ENCODE measurements at places on chromosomes 2 and 18.

DNA sequence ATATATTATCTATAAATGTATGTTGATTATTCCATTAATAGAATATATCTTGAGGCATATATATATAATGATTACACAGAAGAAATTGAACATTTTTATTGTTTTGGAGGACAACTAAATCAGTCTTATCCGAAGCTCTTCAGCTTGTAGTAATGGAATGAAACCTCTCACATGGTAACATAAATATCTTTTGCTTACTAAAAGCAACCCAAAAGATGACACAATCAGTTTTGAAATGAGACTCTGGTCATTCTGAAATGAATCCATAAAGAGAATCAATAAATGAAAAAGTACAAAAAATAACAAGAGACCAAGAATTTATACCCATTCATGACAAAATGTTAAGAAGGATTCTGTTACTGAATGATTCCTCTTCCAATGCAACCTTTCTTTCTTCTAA lies 110.2 kb downstream of the FIGN start:
- DNase-seq: no peak

DNA sequence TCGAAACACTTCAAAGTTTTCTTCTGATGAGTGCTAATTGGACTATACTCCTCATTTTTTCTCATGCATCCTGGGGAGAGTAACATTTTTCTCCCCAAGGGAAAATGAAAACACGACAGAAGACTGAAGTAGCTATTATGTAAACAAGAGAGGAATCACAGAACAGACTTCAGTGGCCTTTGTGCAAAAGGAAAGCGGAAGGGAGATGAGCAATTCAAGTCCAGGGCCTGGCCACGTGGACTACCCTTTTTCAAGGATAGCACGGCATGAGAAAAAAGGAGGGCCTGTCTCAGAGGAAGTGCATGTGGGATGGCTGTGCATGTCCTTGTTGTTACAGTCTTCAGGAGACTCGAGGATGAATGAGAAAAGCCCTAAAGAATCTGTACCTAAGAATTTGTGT lies 43.8 kb upstream of the KCNE4 start:
- DNase-seq: no peak

- DNase-seq: no peak
Measured at GRCh38 chr18:21472741-21473140, 127.8 kb downstream of the ESCO1 start.

- no peak for DNase-seq
Measured at GRCh38 chr18:52150050-52150449, 189.9 kb upstream of the DCC start.

DNA sequence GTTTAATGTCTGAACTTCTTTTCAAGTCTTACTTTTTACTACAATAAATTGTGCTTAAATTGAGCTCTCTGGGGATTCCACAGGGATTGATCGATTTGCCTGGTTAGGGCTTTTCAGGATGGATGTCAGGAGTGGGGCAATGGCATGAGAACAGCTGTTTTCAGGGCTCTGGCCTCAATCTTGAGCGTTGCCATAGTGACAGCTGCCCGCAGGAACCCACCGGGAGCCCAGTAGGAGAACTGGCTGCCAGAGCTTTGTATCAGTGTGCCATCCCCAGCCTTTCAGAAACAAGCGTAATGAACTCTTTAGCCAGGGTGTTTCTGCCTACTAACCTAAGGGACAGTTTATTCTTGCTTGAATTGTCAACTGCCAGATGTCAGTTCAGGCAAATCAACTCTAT lies 93.5 kb downstream of the GALNT3 start:
- no peak for DNase-seq

DNA sequence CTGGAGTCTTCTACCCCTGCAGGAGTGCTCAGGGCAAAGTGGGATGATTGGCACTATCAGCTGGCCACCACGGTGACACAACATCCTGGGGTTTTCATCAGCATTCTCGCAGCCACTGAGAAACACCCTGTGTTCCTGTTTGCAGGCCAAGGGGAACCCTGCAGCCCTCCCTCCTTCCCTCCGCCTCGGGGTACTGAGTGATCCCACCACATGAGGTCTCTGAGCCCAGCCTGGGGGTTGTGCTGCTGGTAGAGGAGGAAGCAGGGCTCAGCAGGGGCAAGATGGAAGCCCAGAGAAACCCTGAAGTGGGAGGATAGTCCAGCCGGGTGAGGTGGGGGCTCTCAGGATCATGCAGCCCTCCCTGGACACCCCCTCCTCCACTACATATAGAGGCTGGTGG lies at the start of gene OXER1:
Gene OXER1, minus strand, starts transcription at position 40 of the 400 bp plus-strand sequence. CDS start 73 bp downstream, outside the sequence.
- no peak for DNase-seq

- no peak for DNase-seq
Measured at GRCh38 chr2:55162284-55163006, 69.6 kb downstream of the CLHC1 start.

DNA sequence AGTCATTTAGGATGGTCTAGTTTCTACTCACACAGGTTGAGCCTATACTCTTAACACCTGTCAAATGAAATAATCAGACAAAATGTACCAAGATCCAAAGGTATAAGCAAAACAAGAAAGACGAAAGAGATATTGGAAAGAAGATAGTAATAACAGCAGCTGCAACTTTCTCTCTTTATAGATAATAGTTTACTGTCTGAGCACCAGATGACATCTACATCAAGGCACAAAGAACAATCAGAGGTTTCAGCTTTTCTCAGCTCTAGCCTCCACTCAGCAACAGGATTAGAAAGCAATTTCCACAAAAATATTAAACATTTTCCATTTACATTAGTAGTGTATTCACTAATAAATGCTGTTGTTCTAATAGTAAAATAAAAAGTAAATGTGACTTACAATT lies 66.3 kb downstream of the RTTN start:
- no peak for DNase-seq

DNA sequence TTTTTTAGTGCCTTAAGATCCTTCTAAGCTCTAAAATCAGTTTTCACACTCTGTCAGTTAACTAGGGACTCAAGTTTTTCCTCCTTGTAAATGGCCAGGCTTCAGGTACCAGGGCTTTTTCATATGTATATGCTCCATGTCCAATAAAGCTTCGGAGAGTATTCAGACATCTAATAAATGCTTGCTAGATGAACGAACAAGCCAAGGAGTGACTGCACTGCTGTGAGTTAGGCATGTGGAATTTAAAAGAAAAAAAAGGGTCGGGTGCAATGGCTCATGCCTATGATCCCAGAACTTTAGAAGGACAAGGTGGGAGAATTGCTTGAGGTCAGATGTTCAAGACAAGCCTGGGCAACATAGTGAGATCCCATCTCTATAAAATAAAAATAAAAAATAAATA lies 81.9 kb downstream of the CDH2 start:
- DNase-seq: no peak
